Posterior vena cava (tissue), 2 donors: ENCODE measurements at places on chromosomes 7 and 10.

DNA sequence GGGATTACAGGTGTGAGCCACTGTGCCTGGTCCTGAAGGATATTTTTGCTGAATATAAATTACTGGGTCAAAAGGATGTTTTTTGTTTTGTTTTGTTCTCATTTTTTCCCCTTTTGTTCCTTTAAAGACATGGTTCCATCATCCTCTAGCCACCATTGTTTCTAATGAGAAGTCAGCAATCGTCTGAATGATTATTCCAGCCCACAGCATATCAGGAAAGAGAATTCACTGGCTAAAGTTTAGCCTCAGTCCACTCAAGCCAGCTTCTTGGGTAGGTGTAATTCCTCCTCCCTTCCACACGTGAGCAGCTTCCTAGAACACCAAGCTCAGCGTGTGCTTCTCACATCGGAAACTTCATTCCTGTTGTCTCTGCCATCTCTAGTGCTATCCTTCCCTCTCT is 112.8 kb upstream of the INSIG1 start:
- no peak for DNase-seq

GRCh38 chr7:29140873-29141468 is 5.4 kb downstream of the CPVL start:
- DNase-seq: no peak

DNA sequence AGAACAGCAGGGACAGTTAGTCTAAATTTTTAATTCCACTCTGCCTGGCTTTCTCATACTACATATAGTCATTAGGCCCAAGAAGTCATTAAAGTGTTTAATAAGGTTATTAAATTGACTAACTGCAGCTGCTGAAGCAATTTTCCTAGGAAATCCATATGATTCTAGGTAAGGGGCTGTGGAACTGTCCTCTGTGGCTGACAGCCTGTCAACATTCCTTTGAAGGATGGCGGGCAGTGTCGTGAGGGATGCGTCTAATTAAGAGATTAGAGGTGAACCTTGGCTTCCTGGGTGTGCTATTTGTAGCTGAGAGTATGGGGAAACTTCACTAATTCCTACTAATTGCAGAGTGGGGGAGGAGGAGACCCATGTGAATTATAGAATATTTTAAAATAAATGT is 64.6 kb downstream of the SNX10 start:
- DNase-seq: no peak

GRCh38 chr10:8705415-8705814 is 650.9 kb downstream of the GATA3 start:
- DNase-seq: no peak

GRCh38 chr7:985915-986741 is 3.1 kb downstream of the CYP2W1 start:
- DNase-seq: no peak

- DNase-seq: no peak
Measured at GRCh38 chr10:97914171-97914836, 64.7 kb downstream of the GOLGA7B start.

DNA sequence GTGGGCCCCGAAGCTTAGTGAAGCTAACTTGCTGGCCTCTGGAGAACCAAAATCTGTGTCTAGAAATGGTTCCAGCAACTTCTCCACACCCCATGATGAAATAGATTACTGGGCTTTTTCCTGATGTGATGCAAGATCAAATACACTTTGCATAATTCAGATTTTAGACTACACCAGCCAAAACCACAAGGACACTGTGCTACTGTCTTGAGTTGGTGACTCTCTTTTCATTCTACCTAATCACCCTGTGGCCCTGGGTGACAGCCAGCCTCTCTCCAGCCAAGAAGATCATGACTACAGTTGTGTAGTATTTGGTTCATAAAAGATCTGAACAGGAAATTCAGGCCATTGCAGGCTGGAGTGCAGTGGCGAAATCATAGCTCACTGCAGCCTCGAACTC is 22.2 kb downstream of the AZGP1 start:
- peak; percentile 89 for DNase-seq

GRCh38 chr10:110172155-110172554 is 35.2 kb upstream of the MXI1 start:
- DNase-seq: no peak

GRCh38 chr10:70191972-70192305 is 21.6 kb upstream of the SAR1A start:
- no peak for DNase-seq

- no peak for DNase-seq
Measured at GRCh38 chr7:98771941-98772603, 97.7 kb downstream of the TMEM130 start.

GRCh38 chr7:33852838-33853237 is 52.5 kb upstream of the BMPER start:
- DNase-seq: no peak

DNA sequence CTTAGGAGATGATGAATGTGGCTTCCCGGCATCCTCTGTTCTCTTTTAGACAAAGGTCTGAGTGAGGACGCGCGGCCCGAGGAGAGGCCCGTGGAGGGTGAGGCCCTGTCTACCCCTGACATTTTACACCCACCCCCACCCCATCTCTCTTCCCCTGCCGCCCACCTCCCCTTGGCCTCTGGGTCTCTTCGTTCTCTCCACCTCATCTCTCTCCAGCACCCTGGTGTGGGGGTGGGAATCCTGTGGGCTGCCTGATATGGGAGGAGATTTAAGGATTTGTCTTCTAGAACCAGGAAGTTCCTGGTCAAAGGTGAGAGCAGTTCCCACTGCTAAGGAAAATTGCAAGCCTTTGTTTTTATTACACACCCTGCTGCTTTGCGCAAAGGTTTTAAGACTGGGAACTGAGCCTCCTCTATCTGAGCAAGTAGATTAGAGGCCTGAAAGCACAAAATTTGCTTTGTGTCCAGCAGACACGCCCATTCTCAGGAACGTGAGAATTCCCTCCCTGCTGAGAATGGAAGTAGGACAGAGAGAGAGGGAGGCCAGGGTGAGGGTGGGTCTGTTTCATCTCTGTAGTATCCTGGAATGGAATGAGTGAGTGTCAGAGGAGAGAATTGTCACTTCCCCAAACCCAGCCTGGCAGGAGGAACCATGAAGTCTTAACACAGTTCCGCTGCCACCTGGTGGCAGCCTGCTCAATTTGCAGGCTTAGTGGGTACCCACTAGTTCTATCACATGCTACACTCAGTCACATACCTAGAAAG is 91.2 kb downstream of the GTF2IRD1 start:
- DNase-seq: no peak

- DNase-seq: peak; percentile 90
Measured at GRCh38 chr10:73907841-73908517, 3.0 kb upstream of the PLAU start.

DNA sequence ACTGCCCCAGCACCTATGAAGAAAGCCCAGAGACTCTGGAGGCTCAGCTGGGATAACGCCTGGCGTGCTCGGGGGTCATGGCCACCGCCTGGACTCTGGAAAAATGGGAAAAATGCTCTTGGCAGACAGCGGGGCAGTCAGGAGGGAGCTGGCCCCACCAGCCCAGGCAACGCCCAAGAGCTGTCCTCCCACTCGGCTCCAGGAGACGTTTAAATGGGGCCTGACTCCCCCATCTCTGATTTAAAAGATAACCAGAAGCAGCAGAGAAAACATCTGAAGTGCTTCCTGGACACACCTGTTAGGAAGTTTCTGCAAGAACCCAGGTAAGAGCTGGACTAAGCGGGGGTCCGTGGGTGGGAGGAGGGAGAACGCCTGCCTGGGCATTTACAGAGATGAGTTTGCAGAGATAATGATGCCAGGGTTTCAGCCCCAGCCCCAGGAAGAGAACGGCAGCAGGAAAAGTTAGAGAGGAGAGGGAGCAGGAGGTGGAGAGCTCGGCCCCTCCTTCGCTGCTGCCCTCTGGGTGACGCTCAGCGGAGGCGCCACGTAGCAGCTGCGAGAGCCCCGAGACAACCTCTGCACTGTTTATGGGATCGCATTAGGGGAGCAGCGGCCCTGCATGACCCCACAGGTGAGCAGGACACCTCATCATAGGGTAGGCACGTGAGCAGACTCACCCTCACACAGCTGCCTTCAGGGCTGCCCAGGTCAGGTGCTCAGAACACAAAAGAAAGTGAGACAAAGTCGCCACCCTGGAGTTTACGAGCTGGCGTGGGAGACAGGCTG is 83.5 kb upstream of the INSIG1 start:
- DNase-seq: peak; percentile 74

- no peak for DNase-seq
Measured at GRCh38 chr7:16708980-16709379, 44.6 kb upstream of the TSPAN13 start.

GRCh38 chr10:33612551-33612950 is 278.1 kb upstream of the NRP1 start:
- DNase-seq: no peak

- DNase-seq: no peak
Measured at GRCh38 chr7:50209461-50210135, 94.9 kb upstream of the IKZF1 start.

- DNase-seq: no peak
Measured at GRCh38 chr7:47552621-47553020, 29.3 kb downstream of the TNS3 start.

GRCh38 chr10:57654856-57655255 is 612.8 kb downstream of the IPMK start:
- DNase-seq: no peak

DNA sequence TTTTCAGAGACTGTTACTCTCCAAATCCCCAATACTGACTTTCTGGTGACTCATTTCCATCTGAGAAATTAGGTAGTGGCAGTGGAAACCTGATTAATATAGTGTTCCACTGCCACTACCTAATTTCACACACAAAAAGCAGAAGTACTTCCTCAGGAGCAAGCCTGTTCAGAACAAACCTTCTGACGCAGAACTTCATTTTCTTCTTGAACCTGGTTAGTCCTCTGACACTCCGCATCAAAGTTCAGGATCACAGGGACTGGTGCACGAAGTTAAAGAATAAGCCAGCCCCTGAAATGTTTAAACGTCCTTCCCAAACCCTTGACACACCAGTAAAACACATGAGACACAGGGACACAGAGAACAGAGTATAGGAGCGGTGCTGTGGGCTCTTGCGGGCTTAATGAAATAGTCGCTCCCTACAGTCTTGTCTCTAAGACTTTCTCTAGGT is 4.4 kb downstream of the WDR91 start:
- no peak for DNase-seq

GRCh38 chr7:132817949-132818348 is 241.7 kb upstream of the PLXNA4 start:
- DNase-seq: no peak
